GF-D8 (cell line): ENCODE measurements at places on chromosomes 11 and 22.

- DNase-seq: no peak
Observed at GRCh38 chr11:75814363-75814676, 690 bp upstream of the UVRAG start.

- no peak for DNase-seq
Observed at GRCh38 chr11:3942160-3942955, 86.9 kb downstream of the STIM1 start.

- DNase-seq: no peak
Observed at GRCh38 chr11:130653838-130654636, 205.6 kb downstream of the ADAMTS15 start.

- no peak for DNase-seq
Observed at GRCh38 chr11:61667684-61668305, 12.4 kb upstream of the DAGLA start.

- DNase-seq: no peak
Observed at GRCh38 chr22:44855855-44856254, 103.5 kb downstream of the ARHGAP8 start.

DNA sequence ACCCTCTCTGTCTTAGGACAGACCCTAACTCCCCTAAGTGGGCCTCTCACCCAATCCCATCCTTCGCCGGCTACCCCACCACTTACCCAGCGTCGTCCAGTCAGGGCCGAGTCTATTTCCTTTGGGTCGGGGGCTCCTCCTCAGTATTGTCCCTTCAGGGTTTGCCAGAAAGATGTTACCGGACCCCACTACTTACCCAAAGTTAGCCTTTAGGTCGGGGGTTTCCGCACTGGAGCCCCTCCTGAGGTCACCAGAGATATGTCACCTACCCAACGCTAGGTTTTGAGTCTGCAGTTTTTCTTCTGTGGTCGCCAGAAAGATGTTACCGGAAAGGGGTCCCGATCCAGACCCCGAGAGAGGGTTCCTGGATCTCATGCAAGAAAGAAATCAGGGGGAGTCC is 17.9 kb upstream of the B4GALNT4 start:
- no peak for DNase-seq

GRCh38 chr11:17531636-17532113 is 12.5 kb downstream of the USH1C start:
- no peak for DNase-seq

- no peak for DNase-seq
Observed at GRCh38 chr22:46213052-46213451, 37.0 kb downstream of the CDPF1 start.

DNA sequence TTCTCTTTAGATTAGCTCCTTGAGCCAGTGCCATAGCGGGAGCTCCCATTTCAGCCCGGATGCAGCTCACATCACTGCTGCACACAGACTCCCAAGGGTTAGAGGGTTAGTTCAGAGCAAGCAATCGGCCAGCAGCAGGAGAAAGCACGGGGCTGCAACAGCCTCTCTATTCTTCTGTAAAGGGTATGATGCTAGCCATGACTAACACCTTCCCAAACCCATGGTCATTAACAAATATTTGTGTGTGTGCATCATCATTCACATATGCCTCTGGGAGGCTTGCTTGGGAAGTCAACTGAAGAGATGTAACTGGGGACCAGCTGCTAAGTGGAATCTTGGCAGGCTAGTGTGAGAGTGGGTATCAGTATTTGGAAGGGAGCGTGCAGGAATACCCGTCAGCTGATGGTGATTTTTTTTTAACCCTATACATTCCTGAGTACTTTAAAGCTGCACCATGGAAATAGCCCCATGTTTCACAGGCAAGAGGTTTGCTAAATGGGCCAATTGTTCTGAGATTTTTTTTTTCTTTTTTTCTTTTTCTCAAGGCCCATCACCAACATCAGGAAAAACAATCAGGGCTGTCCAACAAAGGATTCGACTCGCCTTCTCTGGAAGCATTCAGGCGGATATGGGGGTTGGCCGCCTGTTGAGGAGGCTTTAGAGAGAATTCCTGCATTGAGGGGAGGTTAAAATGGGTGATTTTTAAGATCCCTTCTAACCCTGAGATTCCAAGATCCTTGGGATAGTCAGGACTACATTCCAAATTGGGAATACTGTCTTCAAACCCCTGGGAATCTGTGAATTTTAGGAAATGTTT is 33.2 kb upstream of the CCDC89 start:
- DNase-seq: no peak

DNA sequence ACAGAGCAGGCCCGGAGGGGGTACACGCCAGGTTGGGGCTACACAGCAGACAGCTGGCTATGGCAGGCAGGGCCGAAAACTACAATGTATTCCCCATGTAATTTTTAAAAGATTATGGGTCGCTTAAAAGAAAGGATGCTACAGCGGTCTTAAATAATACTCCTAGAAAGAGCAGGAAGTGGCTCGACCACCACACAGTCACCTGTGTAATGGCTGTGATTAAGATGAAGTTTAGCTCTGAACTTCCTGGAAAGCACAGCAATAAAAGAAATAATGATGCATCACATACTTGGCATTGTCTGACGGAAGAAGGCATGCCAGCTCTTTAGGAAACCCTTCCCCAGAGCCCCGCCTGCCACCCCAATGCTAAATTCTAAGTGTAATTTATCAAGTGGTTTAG is 32.6 kb downstream of the WNT11 start:
- no peak for DNase-seq

- no peak for DNase-seq
Observed at GRCh38 chr11:1255151-1255550, 32.3 kb downstream of the MUC5B start.

DNA sequence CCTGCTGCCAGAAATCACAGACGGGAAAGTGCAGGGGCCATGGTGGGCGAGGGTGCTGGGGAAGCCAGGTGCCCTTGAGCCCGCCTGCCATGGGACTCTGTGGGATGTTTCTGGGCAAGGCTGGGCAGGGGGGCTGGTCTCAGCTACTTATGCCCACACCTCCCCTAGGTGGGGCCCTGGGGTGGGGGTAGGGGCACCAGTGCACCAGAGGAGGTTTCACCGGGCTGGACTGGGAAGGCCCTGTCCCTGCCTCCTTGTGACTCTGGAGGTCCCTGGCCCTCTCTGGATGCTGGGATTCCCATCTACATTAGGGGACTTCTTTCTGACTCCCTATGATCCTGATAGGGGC is 75.2 kb upstream of the WNT11 start:
- no peak for DNase-seq

DNA sequence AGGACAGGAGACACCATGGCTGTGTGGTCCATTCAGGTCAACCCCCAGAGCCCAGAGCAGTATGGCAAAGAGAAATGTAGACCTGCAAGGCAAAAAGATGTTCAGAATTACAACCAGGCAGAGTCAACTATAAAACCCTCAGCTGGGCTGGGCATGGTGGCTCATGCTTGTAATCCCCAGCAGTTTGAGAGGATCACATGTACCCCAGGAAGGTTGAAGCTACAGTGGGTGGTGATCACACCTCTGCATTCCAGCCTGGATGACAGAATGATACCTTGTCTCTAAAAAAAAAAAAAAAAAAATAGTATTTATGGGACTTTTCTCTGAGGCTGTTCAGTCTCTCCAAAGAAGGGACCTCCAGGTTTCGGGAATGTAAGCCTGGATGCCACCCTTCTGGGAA is 18.4 kb upstream of the LDHA start:
- DNase-seq: no peak

DNA sequence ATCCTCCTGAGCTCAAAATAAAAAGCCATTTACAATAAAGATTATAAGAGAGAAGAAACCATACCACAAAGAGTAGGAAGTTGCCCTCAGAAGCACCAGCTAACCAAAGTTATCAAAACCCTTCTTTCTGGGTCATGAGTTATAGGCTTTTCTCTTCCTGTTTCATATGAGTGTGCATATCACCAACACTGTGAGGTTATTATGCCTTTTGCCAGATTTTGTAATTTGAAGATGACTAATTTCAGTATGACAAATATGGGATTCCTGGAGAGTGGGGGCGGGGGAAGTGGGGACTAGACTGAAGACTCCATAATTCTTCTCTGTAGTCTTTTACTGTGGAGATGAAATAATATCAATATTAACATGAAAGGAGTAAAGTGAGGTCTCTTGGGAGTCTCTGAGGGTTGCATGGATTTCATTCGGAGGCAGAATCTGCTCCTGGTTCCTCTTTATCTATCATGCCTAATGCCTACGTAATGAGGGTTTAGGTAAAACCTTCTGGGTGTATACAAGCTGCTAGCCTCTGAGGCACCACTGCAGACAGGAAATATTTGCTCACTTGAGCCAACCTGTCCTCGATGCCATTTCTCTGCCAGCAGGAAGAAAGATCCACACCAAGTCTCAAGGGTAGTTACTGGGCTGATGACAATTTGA is 2.1 kb downstream of the LPXN start:
- peak; percentile 44 for DNase-seq

DNA sequence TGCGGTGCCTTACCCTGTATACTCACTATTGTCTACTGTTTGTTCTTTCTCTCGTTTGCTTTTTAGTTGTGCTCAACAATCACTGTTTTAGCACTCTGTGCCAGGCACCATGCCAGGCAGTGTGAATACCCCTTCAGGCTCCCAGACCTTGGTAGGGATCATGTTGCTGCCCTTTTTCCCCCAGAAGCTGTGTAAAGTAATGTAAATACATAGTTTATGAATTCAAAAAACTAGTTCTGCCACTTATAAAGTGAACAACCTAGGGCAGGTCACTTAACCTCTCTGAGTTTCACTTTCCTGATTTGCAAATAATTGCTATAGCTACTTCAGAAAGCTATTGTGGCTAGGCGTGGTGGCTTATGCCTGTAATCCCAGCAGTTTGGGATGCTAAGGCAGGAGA is 81.0 kb upstream of the CTSC start:
- no peak for DNase-seq

DNA sequence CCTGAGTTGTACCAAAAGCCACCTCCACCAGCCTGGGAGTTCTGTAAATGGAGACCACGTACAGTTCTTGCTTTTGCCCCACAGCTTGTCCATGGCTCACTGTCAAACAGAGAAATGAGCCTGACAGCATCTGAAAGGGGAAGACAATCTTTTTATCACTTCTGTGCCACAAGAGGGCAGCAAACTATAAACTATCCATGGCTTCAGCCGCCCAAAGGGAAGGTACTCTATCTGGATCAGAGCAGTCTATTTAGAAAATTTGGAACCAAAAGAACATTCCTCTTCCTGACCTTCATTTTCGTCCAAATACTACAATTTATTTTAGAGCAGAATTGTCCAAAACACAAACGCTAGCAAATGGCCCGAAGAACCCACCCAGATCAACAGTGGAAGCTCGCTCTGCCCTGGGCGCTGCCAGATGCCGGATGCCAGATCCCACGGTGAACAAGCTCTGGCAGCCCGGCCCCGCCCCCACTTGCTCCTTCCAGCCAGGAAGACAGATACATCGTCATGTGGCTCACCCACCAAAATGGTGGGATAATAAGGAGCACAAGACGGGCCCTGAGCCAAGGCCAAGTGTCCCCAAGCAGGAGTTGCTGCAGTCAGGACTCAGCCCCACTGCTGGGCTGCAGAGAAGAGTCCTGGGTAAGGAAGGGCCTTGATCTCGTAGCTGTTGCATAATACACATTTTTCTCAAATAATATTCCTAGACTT is 23.9 kb upstream of the SCGB1A1 start:
- DNase-seq: peak; percentile 66
